ENCODE measurements at places on chromosomes 13 and 19.

DNA sequence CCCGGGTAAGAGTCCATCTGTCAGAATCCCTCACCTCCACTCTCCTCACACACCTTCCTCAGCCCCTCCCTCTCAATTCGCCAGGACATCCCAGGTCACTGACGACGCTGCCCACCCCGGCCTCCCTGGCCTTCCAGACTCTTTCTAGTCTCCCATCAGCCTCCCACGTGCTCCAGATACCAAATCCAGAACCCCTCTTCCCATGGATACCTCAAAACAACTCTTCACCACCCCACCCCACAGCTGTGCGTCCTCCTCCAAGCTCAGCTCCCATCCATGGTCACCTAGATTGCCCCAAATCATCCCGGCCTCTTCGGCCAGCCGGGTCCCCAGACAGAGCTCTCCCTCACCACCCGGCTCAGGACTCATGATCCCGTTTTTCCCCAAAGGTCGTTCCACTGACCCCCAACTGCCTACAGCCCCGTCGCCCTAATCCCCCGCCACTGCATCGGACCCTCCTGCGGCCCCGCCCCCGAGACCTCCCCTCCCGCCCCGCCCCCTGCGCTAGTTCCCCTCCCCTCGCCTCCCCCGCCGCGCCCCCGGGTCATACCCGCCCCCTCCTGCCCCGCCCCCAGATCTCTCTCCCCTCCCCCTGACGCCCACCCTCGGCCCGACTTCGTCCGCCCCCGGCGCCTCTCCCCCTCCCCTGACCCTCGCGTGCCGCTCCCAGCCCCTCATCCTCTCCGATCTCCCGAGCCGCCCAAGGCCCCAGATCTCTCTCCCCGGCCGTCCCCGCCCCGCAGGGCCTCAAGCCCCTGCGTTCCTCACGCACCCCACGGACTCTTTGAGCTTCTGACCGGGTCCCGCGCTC lies 546 bp downstream of the UBXN6 start:
- DNase-seq: peak; percentile 53

GRCh38 chr13:111251646-111252445 lies 68.6 kb upstream of the TEX29 start:
- DNase-seq: no peak

DNA sequence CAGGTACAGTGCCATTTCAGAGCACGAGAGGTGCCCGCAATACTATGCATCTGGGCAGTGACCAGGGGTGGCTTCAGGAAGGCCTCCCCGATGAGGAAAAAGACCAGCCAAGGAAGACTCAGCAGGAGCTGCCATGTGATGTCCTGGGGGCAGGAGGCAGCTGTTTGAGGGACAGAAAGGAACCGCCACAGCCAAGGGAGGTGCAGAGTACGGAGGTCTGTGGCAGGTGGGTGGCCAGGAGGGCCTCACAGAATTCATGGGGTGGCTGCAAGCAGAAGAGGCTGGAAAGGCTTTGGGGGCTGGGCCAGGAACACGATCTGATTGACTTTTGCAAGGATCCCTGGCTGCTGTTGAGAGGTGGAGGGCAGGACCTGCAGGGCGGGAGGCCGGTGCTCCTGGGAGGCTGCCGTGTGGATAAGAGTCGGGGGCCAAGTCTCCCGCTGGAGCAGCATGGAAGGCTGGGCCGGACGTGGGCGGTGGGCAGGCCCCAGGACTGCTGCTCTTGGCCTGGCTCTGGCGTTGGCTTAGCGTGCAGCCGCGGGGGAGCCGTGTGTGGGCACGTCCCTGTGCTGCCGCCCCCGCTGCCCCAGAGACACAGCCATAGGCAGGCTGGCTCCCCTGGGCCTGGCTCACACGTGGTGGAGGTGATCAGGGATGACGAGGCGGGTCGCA lies 29.1 kb downstream of the CEBPA start:
- DNase-seq: no peak

DNA sequence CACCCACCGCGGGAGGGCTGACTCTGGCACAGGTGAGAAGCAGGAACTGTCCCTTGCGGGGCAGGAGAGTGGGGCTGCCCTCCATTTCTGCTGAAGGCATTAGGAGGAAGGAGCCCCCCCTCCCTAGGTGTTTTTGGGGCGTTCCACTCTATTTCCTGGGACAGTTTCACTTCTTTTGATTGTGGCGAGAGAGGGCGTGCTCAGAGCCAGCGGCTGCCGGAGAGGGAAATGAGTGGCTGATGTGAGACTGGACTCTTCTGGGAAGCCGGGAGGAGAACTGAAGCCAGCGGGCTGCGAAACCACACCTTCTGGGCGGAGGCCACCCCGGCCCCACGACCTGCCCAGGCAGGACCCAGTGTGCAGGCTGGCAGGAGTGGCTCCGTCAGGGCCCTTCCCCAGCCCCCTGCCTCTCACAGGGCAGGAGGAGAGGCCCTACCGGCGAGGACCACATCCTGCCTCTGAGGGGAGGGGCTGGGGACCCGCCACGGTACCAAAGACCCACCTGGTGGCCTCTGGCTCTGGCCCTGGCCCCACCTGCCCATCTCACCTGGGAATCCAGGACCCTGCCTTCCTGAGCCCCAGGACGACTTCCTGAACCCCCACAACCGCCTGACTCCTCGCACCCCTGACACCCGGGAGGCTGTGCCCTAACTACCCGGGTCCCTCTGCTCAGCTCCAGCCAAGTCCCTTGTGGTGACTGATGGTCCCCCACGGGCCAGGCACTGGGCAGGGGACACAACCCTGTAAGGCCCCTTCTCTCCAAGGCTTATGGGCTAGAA lies 25.9 kb downstream of the MPND start:
- peak; percentile 24 for DNase-seq

DNA sequence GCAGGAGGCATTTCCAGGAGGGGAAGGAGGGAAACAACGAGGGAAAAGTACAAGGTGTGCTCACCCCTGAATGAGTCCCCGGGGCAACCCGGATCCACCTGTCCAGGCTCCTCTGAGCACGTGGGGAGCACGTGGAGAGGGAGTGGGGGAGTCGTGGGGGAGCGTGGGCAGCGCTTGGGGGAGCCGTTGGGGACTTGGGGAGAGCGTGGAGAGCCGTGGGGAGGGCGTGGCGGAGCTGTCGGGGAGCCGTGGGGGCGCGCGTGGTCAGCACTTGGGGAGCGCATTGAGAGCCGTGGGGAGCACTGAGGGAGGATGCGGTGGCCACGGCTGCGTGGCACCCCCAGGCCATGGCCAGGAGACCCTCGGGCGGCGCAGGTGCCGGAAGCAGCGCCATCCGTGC lies 52.8 kb downstream of the IRS2 start:
- no peak for DNase-seq

DNA sequence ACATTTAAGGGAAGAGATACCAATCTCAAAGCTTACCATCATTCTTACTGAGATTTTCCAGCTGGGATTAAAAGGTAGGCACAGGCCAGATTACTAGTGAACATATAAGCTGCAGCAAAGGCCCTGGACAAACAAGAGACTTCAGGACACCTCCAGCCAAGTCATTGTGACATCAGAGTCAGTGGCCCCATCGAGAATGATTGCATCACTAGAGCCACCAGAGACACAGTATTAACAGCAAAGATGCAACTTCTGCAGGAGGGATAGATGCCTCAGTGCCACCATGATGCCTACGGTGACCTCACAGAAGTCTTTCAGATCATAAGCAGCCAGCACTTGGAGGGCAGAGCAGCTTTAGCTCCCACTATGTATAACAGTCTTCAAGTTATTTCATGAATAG lies 8.6 kb downstream of the RUBCNL start:
- DNase-seq: no peak

DNA sequence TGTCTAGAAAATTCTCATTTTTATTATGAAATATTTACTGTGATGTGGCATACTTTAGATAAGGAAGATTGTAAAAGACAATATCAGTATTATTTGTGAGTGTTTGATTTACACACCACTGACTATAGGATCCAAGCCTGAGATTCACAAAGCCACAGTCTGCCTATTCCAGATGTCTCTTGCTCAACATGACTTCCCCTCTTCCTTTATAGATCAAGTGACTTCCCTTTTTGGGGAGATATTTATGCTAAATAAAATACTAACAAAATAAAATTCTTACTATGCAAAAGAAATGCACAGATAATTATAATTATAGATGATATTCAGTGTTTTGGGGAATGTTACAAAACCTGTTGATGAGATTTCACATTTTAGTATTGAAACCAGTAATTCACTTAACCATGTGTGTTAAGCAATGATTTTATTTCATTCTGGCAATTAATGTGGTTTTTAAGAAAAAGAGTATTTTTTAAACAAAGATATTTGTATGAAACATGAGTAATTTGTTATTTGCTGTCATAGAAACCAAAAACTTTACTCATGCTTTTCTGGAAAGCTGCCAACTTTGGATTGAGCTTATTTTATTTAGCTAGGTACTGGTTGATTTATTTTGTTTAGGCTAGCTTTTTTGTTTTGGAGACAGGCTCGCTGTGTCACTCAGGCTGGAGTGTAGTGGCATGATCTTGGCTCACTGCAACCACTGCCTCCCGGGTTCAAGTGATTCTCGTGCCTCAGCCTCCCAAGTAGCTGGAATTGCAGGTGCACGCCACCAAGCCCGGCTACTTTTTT lies 13.7 kb upstream of the GPR183 start:
- no peak for DNase-seq

DNA sequence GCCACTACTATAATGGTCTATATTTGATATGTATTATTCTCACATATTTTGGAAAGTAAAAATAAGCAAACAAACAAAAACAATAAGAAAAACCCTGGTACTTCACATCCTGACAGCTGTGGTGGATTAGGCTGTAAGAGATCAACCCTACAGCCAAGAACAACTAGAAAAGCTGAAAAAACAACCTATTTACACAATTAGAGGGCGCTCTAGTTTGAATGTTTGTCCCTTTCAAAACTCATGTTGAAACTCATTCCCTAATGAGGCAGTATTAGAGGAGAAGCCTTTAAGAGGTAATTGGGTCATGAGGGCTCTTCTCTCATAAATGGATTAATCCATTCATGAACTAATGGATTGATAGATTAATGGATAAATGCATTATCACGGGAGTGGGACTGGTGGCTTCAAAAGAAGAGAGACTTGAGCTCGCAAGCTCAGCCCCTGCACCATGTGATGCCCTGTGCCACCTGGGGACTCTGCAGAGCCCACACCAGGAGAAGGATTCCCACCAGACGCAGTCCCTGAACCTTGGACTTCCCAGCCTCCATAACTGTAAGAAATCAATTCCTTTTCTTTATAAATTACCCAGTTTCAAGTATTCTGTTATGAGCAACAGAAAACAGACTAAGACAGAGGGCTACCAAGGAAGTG lies 733.9 kb upstream of the ARGLU1 start:
- peak; percentile 51 for DNase-seq

GRCh38 chr19:11984986-11985385 lies 20.1 kb downstream of the ZNF763 start:
- DNase-seq: peak; percentile 36

DNA sequence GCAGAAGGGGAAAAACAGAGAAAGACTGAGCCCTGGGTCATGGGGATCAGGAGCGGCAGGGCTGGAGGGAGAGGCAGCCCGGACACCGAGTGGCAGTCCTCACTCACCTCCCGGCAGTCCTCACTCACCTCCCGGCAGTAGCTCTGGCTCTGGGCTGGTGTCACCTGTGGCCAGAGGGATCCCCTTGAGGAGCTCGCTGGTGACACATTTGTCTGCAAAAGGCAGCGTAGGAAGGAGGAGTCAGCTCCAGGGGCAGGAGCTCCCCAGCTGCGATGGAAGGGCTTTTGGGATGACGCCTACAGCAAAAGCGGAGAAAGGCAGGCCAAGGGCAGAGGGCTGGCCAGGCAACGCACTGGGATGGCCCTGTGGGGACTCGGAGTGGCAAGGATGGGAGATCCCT lies 739 bp downstream of the EIF3G start:
- DNase-seq: no peak

DNA sequence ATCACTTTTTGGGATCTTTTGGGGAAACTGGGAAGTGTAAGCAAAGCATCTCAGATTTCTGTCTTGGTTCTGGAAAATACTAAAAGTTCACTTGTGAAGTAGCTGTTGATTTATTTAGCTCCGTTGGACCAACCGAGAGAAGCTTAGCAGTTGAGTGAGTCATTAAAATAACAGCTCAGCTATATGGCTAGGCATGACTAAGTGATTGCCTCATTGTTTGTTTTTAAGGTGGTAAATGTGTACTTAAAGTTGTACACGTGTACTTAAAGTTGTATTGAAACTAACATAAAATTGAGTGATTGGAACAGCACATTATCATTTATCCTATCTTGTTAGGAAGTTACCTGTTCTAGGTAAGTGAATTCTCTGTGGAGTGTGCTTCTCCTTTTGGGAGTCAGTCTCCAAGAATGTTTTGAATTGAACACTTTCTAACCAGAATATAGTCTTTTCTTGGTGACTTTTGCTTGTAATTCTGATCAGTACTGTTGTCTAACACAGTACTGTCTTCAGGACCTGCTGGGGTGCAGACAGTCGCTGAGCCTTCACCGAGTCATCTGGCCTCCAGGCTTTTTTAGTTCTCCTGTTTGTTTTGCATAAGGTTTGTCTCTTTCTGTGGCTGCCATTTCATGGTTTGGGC lies 2.9 kb upstream of the DCUN1D2 start:
- DNase-seq: peak; percentile 7

GRCh38 chr19:16715611-16716010 lies 4.0 kb upstream of the NWD1 start:
- no peak for DNase-seq

GRCh38 chr19:5271145-5271544 lies 69.5 kb downstream of the PTPRS start:
- DNase-seq: no peak

DNA sequence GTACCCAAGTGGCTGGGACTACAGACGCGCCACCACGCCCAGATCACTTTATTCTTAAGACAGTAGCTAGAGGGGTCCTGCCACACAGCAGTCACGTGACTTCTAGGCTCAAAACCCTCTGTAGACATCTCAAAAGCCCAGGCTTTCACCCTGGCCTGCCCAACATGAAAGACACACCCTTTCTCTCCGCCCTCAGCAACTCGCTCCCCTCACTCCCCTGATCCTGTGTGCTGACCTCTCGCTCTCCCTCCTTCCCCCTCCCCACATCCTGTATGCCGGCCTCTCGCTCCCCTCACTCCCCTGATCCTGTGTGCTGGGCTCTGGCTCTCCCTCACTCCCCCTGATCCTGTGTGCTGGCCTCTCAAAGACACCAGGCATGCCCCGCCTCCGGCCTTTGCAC lies 77.4 kb downstream of the SLC15A1 start:
- DNase-seq: no peak

DNA sequence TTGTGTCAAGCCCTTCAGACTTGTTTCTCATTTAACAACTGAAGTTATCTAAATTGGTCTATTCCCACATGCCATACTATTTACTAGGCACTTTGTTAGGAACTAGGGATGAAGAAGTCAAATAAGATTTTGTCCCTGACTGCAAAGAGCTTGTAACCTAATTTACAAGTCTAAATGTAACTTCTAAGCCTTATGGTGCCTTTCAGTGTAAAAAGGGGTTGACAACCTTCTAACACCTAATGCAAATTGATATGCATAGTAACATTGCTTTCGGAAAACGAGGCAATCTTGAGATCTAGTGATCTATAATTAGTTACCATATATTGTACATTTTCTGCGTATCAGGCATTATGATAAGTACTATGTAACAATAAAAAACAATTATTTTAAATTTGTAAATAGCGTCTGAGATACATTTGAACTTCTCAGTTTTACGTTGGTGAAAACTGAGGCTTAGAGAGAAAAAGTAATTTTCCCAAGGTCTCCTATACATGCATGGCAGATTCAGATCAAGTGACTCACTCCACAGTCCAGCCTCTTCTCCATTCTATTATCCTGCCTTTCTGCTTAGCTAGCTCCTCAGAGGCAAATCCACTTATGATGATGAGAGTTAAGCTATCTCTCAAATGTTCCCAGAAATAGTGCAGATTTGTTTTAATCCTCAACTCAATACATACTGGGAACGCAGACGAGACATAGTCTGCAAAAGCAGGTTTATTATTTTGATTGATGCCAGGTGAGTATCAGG lies 764.9 kb upstream of the SLITRK5 start:
- DNase-seq: no peak
